Aorta (tissue), 5 donors: ENCODE measurements at places on chromosomes 12 and 14. TPM values are rescaled to one million over a fixed set of nuclear protein-coding genes. Genes with fewer than 3 reads are reported as not detected.

SLC6A15 gene
- total RNA-seq: 0.55 TPM

SERPINA4 gene
- not detected for total RNA-seq

DBX2 gene
- total RNA-seq: 0.27 TPM

GALNT6 gene
- total RNA-seq: 6.5 TPM

SDR9C7 gene
- total RNA-seq: not detected

IQSEC3 gene
- total RNA-seq: 3.0 TPM

AICDA gene
- total RNA-seq: not detected

RNASE7 gene
- not detected for total RNA-seq

SMAGP gene
- 9.3 TPM for total RNA-seq

BCL2L14 gene
- total RNA-seq: not detected

CCER1 gene
- not detected for total RNA-seq

GPR84 gene
- total RNA-seq: 1.9 TPM

YBX3 gene
- total RNA-seq: 368 TPM

SLCO1C1 gene
- 5.1 TPM for total RNA-seq

ARHGAP9 gene
- 38.8 TPM for total RNA-seq

GZMB gene
- total RNA-seq: 3.0 TPM

PPP1R36 gene
- 1.0 TPM for total RNA-seq

ASB2 gene
- total RNA-seq: 53.3 TPM

KCNC2 gene
- not detected for total RNA-seq

SERPINA10 gene
- total RNA-seq: not detected

DDN gene
- 0.10 TPM for total RNA-seq

P2RX2 gene
- total RNA-seq: not detected

RNASE13 gene
- total RNA-seq: not detected

CLEC4D gene
- total RNA-seq: 1.4 TPM

ADAMTS20 gene
- not detected for total RNA-seq

MYO1A gene
- total RNA-seq: 1.4 TPM

SAMD15 gene
- total RNA-seq: 0.42 TPM

IGF1 gene
- total RNA-seq: 103 TPM

GDF3 gene
- total RNA-seq: 0.30 TPM

LRP6 gene
- total RNA-seq: 36.5 TPM

HOXC4 gene
- total RNA-seq: 10.1 TPM

ERC1 gene
- total RNA-seq: 99.8 TPM

CLEC12A gene
- total RNA-seq: 3.6 TPM

WBP11 gene
- 44.7 TPM for total RNA-seq

GUCY2C gene
- not detected for total RNA-seq

PMCH gene
- total RNA-seq: not detected

ARHGEF40 gene
- total RNA-seq: 40.5 TPM

AGAP2 gene
- 3.6 TPM for total RNA-seq

NTS gene
- total RNA-seq: 0.65 TPM

TPH2 gene
- not detected for total RNA-seq

SUSD6 gene
- 59.9 TPM for total RNA-seq

CLEC14A gene
- 36.8 TPM for total RNA-seq

RPL10L gene
- total RNA-seq: not detected
